T-helper 22 cell (primary cell): ENCODE measurements at places on chromosomes 11 and 22.

GRCh38 chr11:125313271-125314219 is 149.0 kb downstream of the PKNOX2 start:
- DNase-seq: no peak

DNA sequence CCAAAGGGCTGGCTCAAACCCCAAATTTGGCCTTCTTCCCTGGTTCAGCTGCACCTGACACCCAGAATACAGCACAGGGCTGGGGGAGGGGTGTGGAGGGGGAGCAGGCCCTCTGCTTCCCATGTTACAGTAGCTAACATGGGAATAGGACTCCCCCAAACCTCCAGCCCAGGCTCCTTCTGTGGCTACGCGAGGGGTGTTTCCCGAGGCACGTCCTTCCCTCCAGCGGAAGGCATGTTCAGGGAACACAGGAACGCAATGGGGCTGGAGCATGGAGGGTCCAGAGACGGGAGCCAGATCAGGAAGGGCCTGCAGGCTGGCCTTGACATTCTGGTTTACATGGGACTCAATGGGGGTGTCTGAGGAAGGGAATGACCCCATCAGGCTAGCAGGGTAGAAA is 11.8 kb upstream of the IGLL1 start:
- no peak for DNase-seq

GRCh38 chr22:32413719-32414118 is 1.7 kb upstream of the RTCB start:
- DNase-seq: no peak

GRCh38 chr11:45396394-45396793 is 110.3 kb upstream of the SYT13 start:
- DNase-seq: no peak
